Skin of body (tissue), 3 donors: ENCODE measurements at places on chromosomes 12 and 14.
A peak's percentile ranks its signal among the peaks of the same experiment; 100 is the strongest.

DNA sequence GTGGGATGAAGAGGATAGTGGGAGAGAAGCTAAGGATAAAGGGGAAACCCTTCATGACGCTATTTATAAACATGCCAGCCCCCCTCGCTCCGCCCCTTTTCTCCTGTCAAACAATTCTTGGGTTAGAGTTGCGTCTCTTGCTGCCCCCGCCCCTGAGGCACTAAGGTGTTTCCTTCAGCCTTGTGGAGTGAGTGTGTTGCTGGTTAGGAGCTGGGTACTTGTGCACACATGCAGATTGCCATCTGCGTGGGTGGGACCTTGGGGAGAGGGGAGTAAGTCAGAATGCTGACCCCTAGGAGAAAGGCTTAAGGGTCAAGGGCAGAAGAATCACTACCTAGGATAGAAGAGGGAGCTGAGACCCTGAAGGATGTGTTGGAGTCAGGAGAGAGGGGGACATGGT, 5.4 kb downstream of the FOXJ2 start:
- DNase-seq, result no peak

DNA sequence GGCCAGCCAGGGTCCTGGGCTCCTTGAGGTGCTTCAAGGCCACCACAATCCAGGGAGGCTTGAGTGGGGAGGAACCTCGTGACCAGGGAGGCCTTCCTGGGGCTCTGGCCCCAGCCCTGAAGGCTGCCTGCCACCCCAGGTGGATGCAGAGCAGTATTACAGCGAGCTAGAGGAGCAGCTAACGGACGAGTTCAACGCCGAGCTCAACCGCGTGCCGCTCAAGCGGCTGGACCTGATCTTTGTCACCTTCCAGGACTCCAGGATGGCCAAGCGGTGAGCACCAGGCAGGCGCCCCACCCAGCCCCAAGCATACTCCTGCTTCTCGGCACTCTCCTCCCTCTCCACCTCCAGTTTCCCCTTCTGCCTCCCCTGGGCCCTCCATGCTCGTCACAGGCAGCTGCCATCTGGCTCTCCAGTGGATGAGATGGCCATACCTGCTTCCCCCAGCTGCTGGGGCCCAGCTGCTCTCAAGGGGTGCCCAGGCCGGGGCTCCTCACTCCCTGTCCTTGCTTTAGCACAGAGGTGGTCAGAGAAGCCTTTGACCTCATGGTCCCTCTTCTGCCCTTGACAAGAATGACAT, 30.6 kb downstream of the NGB start:
- DNase-seq, result no peak

- peak; percentile 83 for DNase-seq
Observed at GRCh38 chr12:106247674-106248311, at the start of gene CKAP4. Gene CKAP4, minus strand, starts transcription at chr12:106248020. Its CDS starts 169 bp downstream, at chr12:106247851.

DNA sequence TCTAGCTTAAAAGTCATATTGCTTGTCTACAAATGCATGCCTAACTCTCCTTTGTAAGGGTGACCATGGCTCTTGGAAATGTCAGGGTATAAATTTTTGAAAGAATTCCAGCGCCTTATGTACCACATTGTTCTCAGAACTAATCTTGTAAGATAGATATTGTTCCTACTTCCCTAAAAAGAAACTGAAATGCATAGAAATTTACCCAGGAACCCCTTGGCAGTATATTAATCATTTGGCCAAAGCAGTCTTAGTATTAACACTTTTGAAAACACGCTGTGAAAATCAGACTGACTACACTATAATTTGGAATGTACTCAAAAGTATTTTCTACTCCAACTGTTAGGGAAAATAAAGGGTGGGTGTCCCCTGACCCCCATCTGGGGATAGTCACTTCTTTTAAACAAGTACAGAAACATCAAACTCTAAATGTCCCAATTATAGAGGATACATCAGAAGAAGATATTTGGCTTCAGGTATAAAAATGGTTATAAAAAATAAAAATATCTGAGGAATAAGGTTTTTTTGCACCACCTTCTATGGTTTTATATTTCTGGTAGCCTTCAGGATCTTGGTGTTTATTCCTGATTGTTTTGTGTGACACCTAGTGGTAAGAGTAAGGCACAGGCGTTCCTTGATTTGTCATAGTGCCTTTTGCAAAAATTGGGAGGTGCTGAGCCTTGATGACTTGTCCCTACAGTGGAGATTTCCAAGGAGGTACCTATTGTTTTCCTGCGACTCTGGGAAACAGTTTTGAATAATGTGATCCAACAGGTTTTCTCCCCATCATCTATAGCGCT, 2.2 kb upstream of the NFKBIA start:
- DNase-seq, result peak; percentile 58

- DNase-seq, result peak; percentile 98
Observed at GRCh38 chr12:25725931-25726330, 172.8 kb upstream of the LMNTD1 start.

DNA sequence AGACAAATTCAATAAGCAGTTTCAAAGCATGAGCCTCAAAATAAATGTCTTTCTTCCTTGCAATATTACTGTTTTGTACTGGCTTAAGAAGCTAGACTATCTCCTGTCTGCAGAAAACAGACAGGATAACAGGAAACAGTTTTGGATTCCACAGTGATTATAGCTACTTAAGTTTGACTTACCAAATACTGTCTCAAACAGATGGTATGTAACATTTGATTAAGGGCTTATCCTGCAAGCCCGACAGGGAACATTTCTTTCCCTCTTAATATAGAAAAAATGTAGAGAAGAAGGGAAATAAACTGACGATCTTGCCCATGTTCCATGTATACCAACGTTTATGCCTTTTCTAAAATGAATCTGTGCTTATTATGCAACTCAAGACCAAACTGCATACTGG, 179.9 kb upstream of the EEA1 start:
- peak; percentile 9 for DNase-seq

DNA sequence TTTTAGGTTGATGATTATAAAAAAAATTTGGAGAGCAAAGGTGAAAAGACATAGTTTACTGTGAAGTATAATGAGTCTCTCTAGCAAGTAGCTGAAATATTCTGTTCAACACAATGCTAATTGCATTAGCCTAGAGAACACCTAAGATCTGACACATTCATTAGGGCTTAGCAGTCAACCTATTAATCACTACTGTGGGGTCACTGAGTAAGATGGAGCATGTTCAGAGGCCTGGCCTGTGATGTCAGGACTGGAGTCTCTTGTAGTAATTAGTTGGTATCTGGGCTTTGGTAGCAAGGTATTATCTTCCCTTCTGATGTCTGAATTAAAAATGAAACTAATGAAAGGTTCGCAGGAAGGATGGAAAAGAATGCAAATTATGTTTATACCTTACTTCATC, 112.7 kb downstream of the SLC16A7 start:
- no peak for DNase-seq

DNA sequence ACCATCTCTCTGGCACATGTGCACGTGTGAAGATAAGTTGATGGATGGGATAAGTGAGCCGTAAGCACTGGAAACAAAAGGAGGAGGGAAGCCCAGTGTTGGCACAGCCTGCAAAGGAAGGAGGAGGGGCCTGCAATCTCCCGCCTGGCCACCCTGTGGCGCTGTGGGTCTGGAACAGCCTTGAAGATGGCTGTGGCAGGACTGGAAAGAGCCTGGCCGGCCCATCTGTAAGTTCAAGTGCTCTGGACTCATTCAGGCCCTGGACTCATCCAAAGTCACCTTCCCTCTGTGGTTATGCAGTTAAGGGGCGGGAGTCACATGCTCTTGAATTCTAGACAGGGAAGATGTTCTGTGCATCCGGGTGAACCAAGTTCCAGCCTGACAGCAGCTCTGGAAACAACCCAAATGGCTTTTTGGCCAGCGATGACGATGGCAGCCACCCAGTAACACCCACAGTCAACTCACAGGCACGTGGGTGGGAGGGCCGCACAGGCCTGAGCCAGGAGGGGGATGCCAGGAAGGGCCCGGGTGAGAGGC, 50.4 kb downstream of the CHGA start:
- no peak for DNase-seq

- no peak for DNase-seq
Observed at GRCh38 chr12:125208942-125209341, 143.7 kb downstream of the AACS start.

DNA sequence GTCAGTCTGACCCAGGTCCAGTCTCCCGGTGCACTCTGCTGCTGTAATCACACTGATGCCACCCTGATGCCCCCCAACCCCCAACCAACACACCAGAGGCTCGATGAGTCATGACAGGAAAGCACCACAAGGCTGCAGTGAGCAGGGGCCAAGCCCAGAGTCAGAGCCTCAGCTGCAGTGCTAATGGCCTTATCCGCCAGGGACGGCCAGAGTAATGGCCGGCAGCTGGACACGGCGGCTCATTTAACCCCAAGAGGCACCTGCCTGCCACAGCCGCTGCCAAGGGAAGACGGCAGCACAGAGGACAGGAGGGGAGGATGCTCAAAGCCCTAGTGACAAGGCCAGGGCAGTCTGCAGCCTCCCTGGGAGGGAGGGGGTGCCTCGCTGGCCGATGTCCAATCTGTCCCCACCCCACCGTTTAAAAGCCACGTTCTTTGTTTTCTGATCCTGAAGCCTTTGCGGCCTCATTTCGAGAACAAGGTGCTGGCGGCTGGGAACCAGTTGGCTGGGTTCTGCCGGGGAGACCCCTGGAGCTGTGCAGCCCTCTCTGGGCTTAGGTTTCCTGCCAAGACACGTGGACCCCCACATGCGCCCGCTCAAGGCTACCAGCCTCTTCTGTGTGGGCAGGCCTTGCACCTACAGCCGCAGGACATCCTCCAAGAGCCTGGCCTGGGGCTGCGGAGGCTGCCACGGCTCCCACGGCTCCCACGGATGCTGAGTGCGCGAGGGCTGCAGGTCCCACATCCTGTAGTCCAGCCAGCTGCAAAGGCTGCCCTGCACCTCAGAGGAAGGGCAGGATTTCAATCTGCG, 13.1 kb downstream of the CCDC85C start:
- no peak for DNase-seq

DNA sequence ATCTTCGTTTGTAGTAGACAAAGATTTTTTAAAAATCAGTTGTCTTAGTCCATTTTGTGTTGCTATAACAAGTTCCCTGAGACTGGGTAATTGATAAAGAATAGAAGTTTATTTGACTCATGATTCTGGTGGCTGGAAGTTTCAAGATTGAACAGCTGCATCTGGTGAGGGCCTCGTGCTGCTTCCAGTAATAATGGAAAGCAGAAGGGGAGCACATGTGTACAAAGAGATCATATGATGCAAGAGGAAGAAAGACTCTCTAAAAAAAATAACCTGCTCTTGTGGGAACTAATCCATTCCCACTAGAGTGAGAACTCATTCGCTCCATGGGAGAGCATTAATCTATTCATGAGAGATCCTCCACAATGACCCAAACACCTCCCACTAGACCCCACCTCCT, 24.8 kb downstream of the MUCL1 start:
- no peak for DNase-seq

DNA sequence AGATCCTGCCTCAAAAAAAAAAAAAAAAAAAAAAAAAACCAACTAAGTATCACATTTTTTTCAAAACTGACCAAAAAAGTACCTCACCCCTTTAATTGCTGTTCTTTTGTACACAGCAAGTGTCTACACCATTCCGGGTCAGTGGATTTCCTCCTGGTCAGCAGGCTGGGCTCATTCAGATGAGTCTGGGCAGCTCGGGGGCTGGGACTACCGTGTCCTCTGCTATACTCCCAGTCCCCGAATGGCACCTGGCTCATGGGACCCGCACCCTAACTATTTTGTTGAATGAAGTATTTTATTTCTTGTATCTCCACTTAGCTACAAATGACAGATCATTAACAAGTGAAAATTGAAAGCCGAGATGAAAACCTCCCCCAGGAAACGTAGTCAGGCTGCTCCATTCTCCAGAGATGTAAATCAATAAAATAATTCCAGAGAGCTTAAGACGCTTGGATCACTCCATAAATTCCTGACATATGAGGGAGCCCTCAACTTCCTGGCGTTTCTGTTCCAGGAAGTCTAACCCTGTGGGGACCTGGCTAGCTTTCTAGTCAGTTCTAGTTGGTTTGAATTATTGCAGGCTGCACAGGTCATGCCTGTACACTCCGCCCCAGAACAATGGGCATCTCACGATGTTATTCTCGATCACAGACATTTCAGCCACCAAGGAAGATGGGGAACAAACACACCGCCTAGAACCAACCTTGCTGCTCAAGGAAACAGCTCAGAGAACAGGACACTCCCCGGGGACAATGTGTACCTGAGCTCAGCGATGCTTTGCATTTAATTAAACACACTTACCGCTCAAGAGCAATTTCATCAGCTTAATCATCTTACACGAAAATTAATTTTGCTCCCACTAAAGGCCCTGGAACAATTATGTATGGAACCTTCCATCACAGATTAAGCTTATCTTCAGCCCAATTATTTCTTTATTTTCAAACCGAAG, 76.3 kb downstream of the RIMBP2 start:
- DNase-seq, result peak; percentile 8

- DNase-seq, result no peak
Observed at GRCh38 chr12:96652870-96653269, 163.5 kb downstream of the CFAP54 start.

- DNase-seq, result no peak
Observed at GRCh38 chr12:104751594-104751993, 206.5 kb downstream of the SLC41A2 start.

GRCh38 chr12:106670131-106670530, 87.3 kb downstream of the RFX4 start:
- no peak for DNase-seq

DNA sequence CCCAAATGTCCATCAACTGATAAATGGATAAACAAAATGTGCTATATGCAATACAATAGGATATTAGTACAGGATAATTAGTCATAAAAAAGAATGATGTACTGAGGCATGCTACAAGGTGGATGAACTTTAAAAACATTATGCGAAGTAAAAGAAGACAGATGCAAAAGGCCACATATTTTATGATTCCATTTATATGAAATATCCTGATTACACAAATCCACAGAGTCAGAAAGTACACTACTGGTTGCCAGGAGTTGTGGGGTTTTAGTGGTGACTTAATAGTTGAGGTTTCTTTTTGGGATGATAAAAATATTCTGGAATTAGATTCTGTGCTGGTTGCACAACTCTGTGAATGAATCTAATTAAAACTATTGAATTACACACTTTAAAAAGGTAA, 12.6 kb downstream of the TRIM9 start:
- peak; percentile 41 for DNase-seq

- no peak for DNase-seq
Observed at GRCh38 chr14:76770521-76771436, 9.5 kb downstream of the VASH1 start.

GRCh38 chr12:47105914-47106674, 26.3 kb upstream of the AMIGO2 start:
- DNase-seq, result no peak

DNA sequence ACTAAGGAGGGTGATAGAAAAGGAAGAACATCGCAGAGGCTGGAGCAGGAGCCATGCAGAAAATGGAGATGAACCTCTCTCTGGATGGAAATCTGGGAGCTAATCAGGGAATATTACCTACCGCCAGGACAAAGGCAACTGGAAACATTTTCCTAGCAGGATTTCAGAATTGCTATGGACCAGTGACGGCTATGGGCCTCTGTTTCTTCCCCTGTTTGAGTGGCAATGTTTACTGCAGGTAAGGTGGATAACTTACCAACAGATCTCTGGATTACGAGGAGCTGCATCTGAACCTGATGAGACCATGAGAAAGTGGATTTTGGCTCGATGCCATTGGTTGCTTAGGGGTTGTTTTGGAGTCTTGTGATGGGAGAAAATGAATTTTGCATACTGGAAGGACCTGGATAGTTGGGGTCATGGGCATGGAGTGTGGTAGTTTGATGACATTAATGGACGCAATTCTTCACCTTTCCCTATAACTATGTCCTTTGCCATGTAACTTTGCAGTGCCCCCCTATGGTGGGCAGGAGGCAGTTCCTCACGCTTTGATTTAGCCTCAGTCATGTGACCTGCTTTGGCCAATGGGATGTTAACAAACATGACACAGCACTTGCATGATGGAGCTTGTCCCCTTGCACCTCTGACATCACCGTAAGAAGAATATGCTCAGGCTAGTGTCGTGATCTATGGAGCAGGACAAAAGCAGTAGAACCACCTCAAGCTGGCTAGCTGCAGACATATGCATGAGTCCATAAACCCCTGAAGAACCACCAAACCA, 51.1 kb downstream of the CALM1 start:
- DNase-seq, result no peak
